Thymus (tissue), 14 donors: ENCODE measurements at places on chromosomes 16 and 17.

GRCh38 chr17:28953444-28954118 lies 2.3 kb upstream of the PHF12 start:
- DNase-seq = no peak

- no peak for DNase-seq
These were observed 38.7 kb upstream of the RHOT1 start for GRCh38 chr17:32103476-32104113.

GRCh38 chr17:2264067-2264860 lies 39.3 kb downstream of the SMG6 start:
- no peak for DNase-seq

DNA sequence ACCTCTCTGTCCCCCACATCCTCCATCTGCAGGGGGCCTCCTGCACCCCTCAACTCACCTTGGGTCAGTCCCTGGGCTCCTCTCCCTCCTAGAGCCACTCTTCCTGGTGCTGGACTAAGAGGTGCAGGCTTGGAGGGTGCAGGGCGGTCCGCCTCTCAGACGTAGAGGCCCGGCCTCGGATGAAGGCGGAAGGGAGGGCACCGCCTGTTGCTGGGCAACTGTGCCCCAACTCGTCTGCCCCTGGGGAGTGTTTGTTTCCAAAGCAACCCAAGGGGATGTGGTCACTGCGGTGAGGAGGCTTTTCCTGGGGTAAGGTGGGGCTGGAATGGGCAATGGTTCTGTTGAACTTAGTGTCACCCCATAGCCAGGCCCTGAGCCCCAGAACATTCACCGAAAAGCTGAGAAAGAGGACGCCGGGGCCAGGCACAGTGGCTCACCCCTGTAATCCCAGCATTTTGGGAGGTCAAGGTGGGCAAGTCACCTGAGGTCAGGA lies at the start of gene C16orf54:
C16orf54 (minus strand) TSS at position 138 of the 493 bp plus-strand sequence. CDS start 1,039 bp downstream, outside the sequence.
- DNase-seq = peak; percentile 86

DNA sequence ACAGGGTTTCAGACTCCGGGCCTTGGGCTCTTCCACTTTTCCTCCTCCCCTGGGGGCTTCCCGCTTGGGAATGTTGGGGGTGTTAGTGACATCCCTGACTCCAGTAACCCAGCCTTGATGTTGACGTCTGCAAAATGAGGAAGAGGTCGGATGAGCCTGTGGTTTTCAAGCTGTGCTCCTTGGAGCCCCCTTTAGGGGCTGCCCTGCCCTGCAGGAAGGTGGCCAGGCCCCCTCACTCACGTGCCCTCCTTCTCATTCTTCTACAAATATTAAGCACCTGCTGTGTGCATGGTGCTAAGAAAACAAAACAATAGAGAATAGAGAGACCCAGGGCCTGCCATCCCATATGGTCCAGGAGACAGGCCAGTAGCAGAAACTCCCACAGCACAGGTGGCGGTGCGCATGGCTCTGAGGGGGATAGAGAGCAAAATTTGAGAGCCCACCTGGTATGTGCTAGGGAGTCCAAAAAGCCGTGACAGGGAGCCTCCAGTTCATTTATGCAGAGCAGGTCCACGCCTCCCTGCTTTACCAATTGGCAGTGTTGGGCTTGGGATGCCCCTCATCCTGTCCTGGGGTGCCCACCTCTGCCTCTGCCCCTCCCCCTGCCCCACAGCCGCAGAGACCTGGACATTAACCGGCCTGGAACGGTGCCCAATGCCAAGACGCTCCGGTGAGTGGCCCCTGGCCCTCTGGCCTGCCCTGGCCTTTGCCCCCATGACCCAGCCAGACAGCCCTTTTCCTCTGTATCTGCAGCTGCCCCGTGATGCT lies 7.4 kb downstream of the NDRG4 start:
- DNase-seq = no peak

- DNase-seq = no peak
These were observed 130.5 kb downstream of the OR1D5 start for GRCh38 chr17:2932946-2933345.

- no peak for DNase-seq
These were observed 443.0 kb upstream of the CCL2 start for GRCh38 chr17:33811984-33812577.

DNA sequence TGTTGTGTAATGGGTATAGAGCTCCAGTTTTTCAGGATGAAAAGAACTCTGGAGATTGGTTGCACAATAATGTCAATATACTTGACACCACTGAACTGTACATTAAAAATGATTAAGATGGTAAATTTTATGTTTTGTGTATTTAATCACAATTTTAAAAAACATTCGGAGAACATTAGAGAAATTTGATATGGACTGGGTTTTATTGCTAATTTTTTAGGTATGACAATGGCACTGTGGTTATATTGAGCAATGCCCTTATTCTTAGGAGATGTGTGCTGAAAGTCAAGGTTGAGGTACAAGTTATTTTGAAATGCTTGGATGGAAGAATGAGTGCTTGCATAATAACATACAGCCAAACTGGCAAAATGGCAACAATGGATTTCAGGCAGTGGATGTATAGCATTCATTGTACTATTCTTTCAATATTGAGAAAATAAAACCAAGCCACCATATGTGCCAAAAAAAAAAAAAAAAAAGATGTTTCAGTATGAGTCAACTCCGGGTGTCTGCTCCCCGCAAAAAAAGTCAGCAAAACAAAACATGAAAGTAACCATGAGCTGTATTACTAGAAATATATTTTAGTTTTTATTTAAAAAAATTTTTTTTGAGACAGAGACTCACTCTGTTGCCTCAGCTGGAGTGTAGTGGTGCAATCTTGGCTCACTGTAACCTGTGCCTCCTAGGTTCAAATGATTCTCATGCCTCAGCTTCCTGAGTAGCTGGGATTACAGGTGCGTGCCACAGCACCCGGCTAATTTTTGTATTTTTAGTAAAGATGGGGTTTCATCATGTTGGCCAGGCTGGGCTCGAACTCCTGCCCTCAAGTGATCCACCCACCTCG lies 19.8 kb downstream of the HOXB1 start:
- no peak for DNase-seq

- no peak for DNase-seq
These were observed 68.1 kb downstream of the RBFOX3 start for GRCh38 chr17:79542718-79543117.

GRCh38 chr16:67542464-67542863 lies 13.8 kb downstream of the RIPOR1 start:
- DNase-seq = peak; percentile 77
